Osteoblast (primary cell): ENCODE measurements at places on chromosomes 1 and 21.

DNA sequence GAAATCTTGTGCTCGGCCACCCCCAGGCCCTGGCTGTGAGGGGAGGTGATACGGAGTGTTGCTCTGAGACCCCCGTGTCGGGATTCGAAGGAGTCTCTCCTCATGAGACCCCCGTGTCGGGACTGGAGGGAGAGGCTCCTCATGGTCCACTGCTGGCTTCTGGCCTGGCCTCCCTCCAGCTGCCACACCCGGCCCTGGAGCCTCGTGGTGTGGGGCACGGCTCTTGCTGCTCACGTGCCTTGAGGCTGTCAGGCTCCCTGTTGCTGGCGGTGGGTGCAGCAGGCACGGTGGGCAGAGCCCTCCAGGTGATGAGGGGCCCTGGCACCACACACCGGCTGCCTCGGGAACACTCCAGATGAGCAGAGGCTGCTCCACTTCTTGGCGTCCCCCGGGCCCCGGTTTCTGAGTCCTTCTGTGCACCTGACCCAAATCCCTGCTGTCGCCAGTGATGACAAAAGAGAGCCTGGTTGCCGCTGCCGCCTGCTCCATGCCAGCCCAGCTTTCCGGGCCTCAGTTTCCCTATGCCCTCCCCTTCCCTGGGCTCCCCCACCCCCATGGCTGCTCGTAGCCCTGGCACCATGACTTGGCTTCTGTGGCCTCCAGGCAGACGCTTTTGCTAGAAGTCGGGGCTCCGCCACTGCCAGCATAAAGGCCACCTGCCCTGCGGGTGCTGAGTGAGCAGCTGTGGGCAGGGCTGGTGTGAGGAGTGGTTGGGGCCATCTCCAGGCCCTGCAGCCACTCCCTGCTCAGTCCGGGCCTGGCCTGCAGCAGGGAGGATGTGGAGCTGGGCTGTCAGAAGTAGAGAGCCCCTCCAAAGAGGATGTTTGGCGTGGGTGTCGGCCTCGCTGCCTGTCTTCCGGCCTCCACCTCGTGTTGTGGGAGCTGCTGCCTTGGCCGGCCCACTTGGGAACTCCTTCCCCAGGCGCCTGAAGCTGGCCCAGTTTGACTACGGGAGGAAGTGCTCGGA lies 11.8 kb downstream of the TMEM240 start:
- DNase-seq, result peak; percentile 70

DNA sequence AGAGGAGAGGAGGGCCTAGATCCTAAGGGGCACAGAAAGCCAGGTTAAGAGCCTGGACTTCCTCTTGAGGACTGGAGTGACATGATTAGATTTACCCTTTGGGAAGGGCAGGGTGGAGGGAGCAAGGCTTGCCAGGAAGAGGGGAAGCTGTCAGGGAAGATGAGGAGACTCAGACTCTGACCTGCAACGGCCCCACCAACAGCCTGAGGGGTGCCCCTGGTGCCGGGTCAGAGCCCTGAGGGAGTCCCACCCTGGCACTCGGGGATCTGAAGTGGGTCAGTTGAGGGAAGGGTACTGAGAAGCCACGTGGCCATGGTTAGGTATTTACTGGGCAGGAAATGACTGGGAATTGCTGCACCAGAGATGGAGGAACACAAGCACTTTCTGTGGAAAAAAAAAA lies 9.8 kb downstream of the ECE1 start:
- peak; percentile 25 for DNase-seq

DNA sequence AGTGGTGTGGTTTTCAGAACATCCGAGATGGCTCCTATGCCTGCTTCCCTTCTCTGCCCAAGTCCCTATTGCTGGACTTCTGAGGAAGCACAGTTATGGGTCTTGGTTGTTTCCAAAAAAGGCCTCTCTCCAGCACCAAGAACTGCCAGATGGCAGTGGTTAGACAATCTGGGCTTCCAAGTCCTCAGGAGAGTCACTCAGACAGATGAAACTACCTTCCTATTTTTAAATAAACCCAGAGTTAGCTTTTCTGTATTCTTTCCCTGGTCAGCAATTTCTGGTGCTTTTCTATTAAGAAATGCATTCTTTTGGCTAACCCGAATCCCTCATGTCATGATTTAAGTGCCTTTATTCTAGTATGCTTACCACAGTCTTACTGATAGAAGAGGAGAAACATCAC lies 245.9 kb downstream of the PRDM2 start:
- no peak for DNase-seq

GRCh38 chr1:206744683-206745082 lies 25.9 kb upstream of the IL19 start:
- no peak for DNase-seq

DNA sequence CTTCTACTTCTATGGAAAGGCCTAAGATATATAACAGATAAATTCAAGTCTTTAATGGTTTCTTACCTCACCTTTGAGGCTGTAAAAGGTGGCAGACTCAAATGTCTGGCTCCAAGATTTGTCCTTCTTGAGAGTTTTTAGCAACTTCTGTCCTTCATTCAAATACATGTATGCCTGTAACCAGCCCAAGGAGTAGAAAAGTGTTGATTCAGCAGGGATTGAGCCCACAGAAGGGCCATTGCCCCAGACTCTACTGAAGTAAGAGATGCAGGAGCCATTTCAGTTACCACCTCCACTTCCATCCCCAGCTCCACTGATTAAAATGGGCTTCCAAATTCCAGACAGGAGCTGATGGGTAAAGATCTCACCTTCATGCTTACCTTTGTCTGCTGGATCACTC lies 80.0 kb downstream of the ADCY10 start:
- DNase-seq, result no peak

DNA sequence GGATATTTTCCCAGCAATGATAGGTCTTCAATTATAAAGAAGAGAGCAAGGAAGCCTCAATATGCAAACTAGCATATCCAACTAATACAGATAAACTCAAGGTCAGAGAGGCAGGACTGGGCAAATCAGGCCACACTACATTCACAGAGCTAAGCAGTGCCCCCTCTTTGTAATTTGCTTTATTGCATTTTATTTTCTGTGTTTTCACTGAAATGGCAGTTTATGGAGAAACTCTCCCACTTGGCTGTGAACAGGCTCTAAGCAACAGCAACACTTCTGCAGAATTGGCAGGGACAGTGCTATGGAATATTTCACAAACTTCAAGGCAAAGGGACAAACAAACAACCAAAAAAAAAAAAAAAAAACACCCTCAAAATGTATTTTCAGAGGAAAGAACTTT lies 93.4 kb upstream of the SOD1 start:
- no peak for DNase-seq

DNA sequence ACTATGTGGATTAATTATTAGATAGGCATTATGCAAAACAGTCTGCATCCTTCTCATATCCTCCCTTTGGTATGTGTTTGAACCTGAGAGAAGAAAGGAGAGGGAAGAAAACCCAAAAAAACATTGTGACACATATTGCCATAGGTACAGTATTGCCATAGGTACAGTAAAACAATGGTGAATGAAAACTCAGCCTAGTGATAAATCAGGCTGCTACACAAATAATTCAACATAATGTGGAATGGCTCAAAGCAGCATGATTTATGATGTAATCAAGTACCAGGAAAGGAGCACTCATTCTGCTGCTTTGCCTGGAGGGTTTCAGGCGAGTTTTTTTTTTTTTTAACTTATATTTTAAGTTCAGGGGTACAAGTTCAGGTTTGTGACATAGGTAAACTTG lies 213.9 kb upstream of the LYPLAL1 start:
- no peak for DNase-seq

DNA sequence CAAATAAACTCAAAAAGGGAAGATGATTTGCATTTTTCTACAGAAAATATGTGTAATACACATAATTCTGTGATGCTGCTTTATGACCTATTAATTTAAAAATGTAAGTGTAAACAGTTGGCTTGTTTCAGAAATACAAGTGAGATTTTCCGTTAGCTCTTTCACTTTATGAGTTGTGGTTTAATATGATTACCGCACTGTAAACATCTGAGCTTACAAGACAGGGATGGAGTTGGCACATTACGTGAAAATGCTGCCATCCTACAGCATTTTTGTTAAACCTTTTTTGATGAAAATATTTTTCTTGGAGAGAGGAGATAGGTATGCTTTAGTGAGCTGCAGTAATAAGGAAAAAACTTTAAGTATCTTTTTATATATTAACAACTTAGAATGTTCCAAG lies 426.8 kb upstream of the ADAMTS5 start:
- no peak for DNase-seq

DNA sequence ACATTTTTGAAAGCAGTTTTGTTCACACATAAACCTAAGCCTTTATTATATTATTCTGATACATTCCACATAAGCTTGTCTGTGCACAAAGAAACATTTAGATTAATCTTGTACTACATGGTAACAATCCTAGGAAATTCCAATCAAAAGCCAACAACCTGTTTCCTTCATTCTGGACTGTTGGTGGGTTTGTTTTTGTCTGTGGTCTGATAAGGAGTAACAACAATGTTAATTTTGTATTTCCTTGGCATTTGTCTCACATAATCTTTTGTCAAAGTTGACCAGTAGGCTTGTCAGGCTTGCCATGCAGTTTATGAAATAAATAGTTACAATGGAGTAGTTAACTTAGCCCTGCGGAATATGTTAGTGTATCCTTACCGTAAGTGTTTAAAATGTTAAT lies 183.3 kb downstream of the DHRS3 start:
- no peak for DNase-seq

GRCh38 chr1:58883888-58884482 lies 100.1 kb upstream of the JUN start:
- DNase-seq, result no peak

DNA sequence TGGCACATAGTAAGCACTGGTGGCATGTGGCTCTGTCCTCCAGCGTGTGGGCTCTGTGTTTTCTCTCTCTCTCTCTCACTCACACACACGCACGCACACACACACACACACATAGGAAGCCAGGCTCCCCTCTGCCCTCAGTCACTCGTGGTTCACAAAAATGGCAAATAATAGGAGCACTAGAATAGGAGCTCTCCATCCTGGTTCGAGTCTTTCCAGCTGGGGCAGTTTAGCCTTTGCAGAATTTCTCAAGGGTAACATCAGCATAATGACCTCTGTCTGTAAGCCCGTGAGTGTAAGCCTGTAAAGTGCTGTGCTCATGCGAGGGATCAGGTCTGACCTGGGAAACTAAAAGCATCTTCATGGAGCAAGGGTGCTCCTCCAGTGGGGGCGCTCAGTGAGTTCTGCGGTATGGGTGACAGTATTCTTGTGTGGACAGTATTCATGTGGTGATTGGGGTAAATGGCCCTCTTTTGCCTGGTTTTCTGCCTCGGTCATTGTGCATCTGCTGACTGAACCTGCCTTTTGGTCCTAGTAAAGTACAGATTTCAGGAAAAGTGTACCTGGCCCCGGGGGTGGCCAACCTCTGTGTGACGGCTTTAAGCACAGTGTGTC lies 842 bp upstream of the ZC3H12A start:
- DNase-seq, result peak; percentile 92

GRCh38 chr1:243738020-243738419 lies 112.0 kb downstream of the AKT3 start:
- no peak for DNase-seq

DNA sequence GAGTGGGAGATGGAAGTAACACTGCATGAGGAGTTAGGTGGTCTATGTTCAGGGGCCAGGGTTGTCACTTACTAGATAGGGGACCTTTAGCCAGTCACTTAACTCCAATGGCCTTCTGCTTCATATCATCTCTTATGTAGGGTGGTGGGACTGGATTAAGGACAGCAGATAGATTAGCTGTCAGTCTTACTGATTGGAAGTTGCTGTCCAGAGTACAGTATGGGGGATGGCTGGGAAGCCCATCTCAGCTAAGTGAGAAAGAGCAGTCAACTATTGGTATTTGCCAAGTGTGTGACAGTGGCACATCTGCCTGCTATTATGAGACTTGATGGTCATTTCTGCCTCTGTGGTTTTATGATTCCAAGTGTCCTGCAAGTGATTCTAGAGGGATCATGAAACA lies 130.9 kb downstream of the FGGY start:
- no peak for DNase-seq

DNA sequence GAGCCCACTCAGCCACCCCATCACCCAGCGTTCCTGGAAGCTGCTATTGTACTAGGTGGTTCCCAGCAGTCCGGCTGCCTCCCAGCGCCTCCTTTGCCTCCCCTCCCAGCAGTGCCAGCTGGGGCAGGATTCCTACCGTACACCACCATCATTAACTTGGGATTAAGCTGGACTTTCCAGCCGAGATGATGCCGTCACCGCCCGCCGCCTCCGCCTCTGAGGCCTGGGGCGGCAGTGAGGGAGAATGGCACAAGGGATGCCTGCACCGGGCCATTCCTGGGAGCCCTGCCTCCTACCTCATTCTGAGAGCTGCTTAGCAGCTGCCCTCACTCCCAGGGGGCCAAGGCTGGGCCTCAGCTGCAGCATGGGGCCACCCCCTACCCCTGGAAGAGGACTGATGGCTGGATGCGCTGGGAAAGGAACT lies 13.2 kb downstream of the CNTN2 start:
- DNase-seq, result no peak

- no peak for DNase-seq
Measured at GRCh38 chr1:204268101-204268500, 54.3 kb upstream of the GOLT1A start.

GRCh38 chr21:36129219-36129618 lies 5.7 kb upstream of the CBR3 start:
- DNase-seq, result no peak

GRCh38 chr1:208211921-208212843 lies 32.0 kb downstream of the PLXNA2 start:
- DNase-seq, result no peak

DNA sequence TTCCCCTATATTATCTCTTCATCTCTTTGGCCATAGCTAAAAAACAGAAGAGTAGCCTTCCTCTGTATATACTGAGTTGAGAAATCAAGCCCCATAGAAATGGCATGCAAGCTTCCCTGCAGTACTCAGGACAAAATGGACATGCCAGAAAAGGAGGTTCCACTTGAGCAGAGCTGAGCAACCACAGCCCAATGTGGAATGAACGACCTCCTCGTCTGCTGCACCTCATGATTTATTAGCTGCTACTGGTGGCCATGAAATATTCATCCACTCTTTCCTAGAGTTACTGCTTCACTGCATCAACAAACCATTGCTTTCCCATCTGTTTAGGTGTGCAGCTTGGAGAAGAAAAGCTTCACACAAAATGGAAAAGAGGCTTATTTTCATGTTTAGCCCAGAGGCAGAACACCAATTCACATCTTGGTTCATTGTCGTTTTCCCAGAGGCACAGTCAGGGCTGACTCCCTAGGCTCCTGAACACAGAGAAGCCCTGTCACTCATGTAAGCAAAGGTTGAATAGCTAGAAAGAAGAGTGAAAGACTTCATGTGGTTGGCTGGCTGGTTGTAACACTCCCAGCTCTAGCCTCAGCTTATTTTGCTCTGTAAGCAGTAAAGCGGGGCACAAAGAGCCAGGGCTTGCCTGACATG lies 148.0 kb downstream of the TSEN15 start:
- no peak for DNase-seq

- no peak for DNase-seq
Measured at GRCh38 chr21:38850277-38850951, 44.7 kb downstream of the ETS2 start.

- no peak for DNase-seq
Measured at GRCh38 chr1:228898582-228898992, 163.3 kb downstream of the RHOU start.

- DNase-seq, result no peak
Measured at GRCh38 chr1:188689542-188689941, 1788.1 kb downstream of the BRINP3 start.
